ENCODE measurements at places on chromosomes 11 and 22.
A peak's percentile ranks its signal among the peaks of the same experiment; 100 is the strongest.

DNA sequence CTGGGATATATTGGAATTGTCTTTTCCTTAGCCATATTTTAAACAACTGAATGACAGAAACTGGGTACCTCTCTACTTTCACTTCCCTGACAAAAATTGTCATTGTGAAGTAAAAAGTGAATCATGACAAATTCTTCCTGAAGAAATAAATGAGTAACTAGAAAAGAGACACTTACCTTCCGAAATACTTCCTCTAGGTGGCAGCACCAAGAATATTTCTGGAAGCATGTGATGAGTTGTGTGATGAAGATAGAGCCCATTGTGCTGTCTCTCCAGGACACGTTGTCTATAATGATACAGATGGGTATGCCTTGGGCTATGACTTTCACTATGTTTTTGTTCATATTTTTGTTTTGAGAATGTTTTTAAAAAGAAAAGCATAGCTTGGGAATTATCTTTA lies 21.5 kb downstream of the CASP4 start:
- ATAC-seq: no peak

- ATAC-seq: no peak
These were observed 1259.7 kb upstream of the RAG2 start for GRCh38 chr11:37857726-37858125.

- no peak for ATAC-seq
These were observed 35.9 kb upstream of the MUC15 start for GRCh38 chr11:26607725-26608506.

DNA sequence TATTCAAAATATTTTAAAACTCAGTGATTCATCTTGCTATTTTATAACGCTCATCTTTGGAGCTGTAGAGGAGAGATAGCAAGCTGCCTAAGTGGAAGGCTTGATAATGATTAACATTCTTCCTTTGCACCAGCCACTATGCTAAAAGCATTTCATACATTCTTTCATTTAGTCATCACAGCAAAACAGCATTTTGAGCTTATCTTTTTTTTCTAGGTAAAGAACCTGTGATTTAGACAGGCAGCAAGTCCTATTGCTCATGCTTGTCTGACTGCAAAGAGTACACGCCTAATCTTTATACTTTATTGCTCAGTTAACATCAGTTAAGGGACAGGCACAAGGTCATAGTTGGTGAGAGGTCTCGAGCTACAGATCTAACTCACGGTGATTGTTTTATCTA lies 713.1 kb upstream of the ARHGAP42 start:
- ATAC-seq: peak; percentile 56

DNA sequence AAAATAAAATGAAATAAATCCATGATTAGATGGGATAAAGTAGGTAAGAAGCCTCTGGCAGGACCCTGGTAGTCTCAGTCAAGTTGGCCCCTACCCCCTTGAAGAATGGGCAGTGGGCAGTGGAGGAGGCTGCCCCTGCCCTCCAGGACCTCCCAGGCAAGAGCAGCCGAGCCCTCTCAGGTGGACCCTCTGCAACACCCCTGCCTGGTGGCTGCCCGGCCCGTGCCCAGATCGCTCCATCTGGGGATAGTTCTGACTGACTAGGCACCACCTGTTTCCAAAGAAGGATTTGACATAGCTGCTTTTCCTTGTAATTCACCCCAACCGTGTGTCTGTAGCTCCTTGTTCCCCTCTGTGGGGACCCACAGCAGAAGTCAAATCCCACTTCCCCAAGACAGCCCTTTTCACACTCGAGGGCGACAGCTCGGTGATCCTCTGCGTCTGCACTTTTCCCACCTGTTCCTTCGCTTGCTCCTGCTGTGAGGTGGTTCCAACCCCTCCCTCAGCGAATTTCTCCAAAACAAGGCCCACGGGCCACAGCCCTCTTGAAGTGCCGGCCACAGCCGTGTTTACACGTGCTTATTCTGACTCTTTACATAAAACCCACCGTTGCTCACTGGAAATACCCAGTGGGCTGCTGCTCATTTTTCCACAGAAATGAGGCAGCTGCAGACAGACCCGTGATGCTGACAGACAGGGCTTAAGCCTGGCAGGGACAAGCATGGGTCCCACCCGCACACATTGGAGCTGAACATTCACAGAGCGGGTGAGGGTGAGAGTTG lies 5.5 kb upstream of the TMPRSS13 start:
- ATAC-seq: no peak

DNA sequence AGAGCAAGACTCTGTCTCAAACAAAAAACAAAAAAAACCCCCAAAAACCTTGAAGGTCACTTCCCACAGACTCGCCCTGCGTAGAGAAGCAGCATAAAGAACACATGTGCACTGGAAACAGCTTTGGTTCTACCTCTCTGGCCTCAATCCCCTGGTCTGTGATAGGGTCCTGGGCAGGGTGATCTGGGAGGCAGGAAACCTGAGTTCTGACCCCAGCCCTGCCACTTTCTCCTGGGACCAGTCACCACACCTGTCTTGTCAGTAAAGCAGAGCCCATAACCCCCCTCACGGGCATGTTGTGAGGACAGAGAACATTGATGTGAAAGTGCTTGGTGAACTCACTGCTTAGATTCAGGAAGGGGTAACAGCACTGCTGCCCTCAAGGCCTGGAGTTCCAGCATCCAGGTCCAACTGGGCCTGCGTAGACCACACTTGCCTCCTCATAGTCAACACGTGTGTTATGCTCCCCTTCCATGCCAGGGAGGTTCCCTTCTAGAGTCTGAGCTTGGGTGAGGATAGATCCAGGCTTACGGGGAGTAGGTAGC lies 11.4 kb downstream of the UCP2 start:
- no peak for ATAC-seq

DNA sequence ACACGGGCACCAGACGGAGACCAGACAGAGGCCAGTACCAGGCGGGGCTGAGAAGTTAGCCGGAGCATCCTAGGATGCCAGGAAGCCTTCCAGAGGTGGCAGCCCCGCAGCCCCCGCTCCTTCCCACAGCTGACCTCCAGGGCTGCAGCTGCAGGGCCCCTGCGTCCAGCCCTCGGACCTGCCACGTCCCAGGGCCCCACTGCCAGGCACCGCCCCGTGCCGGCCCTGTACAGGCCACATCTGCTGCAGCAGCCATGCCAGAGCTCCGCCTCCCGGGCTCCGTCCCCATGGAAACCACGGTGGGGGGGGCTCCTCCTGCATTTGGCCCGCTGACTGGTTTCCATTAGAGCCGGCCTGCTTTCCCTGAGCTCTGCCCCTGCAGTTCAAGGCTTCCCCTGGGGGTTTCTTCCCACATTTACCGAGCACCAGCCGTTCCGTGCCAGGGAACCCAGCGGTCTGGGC lies 62.5 kb upstream of the PPARA start:
- ATAC-seq: peak; percentile 96

Data from motor neuron (in vitro differentiated cells).